ENCODE measurements at places on chromosomes 6 and 20.

- no peak for DNase-seq
Measured at GRCh38 chr20:57757767-57758166, 48.0 kb upstream of the PMEPA1 start.

DNA sequence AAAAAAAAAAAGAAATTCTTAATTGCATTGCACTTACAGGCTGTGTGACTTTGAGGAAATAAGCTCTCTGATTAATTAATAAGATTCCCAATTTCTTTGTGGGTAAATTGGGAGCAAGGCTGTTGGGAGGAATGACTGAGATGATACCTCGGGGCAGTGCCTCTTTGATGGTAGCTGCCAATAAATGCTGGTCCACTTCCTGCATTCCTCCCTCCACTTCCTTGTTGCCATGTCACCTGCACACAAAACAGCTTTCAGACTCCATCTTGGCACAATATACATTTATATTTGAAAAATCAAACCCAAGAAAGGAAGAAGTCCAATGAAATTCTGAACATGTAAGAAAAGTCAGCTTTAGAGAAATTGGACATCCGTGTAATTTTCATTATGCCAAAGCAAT lies 45.1 kb downstream of the MTHFD1L start:
- DNase-seq: no peak

DNA sequence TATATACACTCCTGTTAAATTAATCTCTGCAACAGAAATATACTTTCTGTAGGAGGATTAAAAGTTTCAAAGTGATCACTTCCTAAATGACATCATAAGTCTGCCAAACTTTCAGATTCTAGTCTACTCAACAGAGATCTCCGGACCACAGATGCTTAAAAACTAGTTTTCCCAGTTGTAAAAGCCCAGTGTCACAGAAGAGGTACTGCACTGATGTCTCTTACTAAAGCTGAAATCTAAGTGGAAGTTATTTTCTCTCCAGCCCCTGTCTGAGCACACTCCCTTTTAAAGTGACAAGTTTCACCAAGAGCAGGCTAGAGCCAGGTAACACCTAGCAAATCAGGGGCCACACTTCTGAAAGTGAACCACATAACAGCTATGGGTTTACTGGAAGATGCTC lies 71.6 kb upstream of the DST start:
- DNase-seq: no peak

- DNase-seq: no peak
Measured at GRCh38 chr6:128487055-128487454, 33.3 kb downstream of the PTPRK start.

- DNase-seq: no peak
Measured at GRCh38 chr20:3787324-3788014, 929 bp upstream of the CENPB start.

GRCh38 chr20:40336533-40336932 lies 352.5 kb downstream of the MAFB start:
- no peak for DNase-seq

GRCh38 chr6:125046107-125046925 lies 84.1 kb downstream of the RNF217 start:
- DNase-seq: no peak

GRCh38 chr20:8183526-8183925 lies 51.5 kb downstream of the PLCB1 start:
- no peak for DNase-seq

- DNase-seq: no peak
Measured at GRCh38 chr6:6588064-6588923, at the start of gene LY86. Gene LY86 (plus strand): TSS chr6:6588720. CDS start chr6:6588735, 15 bp downstream.

DNA sequence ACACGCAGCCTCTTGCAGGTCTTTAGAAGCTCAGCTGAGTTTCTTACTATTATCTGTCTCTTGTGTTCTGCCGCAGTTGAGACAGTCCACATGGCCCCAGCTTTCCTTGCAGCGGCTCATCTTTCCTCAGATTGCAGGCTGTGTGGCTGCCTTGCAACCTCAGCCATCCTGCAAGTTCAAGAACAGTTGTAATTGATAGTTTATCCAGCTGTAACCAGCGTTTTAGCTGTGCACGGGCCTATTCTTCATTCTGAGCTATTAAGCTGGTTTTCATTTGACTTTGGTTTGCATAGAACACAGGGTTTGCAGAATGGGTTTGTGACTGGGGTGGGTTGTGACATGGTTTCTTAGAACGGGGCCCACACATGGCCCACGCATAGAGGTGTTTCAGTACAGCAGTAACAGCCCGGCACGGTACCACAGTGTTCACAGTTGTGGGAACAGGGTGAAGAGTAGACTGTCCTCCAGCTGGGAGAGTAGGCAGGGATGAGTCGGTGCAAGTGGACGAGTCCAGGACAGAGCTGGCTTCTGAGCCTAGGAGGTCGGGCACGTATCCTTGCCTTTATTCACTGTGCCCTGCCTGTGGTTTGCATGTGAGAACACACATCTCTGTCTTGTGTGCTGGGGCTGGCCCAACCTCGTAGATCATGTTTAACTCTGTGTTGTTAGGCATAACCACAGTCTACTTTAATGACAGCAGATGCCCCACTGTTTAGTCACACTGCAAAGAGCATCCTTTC lies 89.2 kb downstream of the RPP40 start:
- no peak for DNase-seq

DNA sequence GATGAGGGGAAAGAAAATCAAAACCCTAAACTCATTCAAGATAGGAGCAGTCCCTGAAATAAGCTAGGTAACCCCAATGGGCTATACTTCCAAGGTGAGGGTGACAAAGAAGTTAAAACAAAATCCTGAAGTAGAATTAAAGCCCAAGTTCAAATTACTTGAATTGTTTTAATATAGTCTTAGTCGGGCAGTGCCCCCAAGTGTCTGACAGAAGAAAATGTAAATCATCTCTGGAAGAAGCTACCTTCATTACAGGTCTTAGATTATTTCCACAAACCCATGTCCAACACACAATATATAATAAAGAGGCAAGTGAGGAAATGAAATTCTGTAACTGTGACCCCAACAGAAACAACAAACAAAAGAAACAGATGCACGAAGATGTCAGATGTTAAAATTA lies 36.8 kb upstream of the L3MBTL3 start:
- DNase-seq: no peak

- no peak for DNase-seq
Measured at GRCh38 chr6:157887892-157888291, 64.8 kb downstream of the SNX9 start.

DNA sequence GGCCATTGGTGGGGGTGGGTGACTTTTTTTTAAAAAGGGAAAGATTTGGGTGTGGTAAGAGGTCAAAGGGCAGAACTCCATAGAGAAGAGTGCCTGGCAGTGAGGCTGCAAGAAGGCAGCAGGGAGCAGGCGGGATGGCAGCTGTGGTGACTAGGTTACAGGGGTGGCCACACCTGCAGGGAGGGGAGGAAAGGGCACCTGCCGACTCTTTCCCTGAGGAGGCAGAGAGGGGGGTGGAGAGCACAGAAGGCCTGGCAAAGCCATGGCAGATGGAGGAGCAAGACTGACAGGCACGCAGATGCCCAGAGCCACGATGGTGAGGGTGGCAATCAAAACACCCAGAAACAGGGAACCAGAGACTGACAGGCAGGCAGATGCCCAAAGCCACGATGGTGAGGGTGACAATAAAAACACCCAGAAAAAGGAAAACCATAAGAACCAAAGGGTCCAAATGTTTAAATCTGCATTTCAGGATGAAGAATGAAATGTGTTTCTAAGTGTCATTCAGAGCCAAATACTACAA lies 19.3 kb downstream of the CST7 start:
- DNase-seq: no peak

DNA sequence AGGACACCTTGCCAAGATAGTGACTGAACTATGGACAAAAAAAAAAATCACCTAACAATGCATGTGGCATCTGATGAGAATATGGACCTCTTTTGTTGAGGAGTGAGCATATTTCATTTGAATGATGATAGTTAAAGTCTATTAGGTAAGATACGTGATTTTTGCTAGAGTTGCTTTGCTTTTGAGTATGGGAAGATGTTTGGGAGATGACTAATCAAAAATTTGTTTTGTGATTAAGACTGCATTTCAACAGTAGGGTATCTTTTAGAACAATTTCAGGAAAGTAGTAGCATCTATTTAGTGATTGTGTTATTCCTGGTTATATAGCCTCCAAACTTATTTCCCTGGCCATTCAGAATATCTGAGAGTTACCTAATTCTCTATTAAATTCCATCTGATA lies 878.6 kb upstream of the CITED2 start:
- DNase-seq: no peak

GRCh38 chr20:62192635-62193034 lies 9.8 kb downstream of the MTG2 start:
- no peak for DNase-seq
